H7 (cell line): ENCODE measurements at places on chromosomes 1 and 21. TPM values are rescaled to one million over a fixed set of nuclear protein-coding genes. Genes with fewer than 3 reads are reported as not detected.

GRCh38 chr1:55443175-55443915 is 228.2 kb upstream of the USP24 start:
- no peak for DNase-seq

DNA sequence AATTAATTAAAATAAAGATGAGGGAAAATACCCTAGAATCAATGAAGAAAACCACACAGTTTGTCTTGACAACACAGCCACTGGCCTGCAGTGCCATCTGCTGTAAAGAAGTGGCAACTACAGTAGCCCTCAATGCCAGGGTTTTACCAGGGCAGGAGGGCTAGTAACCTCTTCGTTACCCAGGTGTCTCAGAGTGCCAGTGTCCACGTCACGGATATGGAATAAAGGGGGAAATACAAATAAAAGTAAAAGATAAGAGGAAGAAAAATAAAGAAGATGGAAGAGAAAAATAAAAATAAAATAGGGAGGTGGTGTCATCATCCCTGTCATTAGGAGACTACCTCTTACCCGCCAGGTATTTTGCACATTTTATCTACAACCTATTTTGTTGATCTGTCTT is 14.2 kb upstream of the SLC44A3 start:
- DNase-seq, result peak; percentile 57

DNA sequence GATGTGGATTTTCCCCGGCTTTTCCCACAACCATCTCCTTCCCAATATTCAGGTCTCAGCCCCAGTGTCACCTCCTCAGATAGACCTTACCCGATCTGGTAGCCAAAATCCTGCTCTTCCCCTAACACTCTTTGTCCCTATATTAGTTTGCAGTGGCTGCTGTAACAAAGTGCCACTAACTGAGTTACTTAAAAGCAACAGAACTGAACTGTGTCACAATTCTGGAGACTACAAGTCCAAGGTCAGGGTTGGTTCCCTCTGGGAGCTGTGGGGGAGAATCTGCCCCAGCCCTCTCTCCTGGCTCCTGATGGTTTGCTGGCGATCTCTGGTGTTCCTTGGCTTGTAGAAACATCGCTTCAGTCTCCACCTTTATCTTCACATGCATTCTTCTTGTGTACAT is 64.0 kb downstream of the NENF start:
- no peak for DNase-seq

DNA sequence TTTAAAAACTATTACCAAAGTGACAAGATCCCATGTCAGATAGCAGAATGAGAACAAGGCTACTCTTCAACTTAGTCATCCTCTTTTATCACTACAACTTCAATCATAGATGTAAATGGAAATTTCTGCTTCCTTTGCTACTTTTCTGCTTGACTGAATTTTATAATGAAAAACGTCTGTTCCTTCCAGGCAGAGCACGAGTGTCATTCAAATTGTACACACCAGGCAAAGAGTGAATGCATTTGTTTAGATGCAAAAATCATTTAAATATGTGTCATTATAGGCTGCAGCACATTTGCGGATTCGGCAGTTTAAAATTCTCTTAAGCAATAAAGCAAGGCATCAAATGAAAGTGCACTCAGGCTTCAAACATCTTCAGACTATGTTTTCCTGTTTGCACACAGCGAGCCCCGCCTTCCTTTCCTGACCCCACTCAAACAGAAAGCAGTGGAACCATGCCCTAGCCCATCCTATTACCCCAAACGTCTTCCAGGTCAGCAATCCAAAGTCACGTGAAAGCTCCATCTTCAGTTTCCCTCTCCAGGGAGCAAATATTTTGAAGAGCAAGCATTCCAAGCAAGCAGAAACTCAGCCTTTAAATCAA is 99.6 kb downstream of the APP start:
- peak; percentile 27 for DNase-seq

DNA sequence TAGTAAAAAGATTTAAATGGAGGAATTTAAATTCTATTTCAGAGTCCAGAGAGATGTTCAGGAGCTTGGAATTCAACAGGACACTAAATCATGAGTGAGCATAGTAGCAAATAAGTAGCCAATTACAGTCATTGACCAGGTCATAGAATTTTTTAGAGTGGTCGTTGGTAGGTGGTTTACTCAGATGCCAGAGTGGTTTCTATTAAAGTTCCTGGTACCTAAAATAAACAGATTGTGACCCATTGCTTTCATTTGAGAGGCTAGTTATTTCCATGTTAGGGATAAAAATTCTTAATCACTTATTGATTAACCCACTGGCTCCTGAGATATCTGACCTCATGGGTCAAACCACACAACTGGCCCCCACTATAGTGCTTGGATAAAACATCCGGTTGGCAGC is 201.3 kb downstream of the ASTN1 start:
- no peak for DNase-seq

GRCh38 chr1:206006946-206007345 is 3.8 kb upstream of the RAB7B start:
- DNase-seq, result no peak

DNA sequence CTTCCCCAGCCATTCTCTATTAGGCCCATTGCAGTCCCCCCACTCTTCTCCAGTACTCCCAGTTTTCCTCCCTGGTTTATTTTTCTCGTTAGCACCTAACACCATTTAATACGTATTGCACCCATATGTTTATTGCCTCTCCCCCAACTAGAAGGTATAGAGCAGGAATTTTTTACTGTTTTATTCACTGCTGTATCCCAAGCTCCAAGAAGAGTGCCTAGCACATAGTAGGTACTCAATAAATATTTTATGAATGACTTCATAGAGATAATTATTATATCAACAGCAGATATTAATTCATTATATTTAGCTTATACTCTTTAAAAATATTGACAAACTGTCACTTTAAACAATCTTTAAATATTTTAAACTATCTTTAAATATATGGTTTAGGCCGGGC is 5.7 kb upstream of the ACOT7 start:
- no peak for DNase-seq

GRCh38 chr1:203124011-203124410 is 3.5 kb upstream of the ADORA1 start:
- DNase-seq, result no peak

ATP1A2 gene
- 14.5 and 25.0 TPM in 2 replicates for total RNA-seq

FAM229A gene
- total RNA-seq, result 4.0 and 8.2 TPM in 2 replicates

CALML6 gene
- 1.6 and 3.7 TPM in 2 replicates for total RNA-seq

OR13G1 gene
- not detected in 2 replicates for total RNA-seq
